ENCODE measurements at places on chromosomes 13 and 19.

- no peak for DNase-seq
Measured at GRCh38 chr19:53639471-53639870, 7.7 kb downstream of the DPRX start.

DNA sequence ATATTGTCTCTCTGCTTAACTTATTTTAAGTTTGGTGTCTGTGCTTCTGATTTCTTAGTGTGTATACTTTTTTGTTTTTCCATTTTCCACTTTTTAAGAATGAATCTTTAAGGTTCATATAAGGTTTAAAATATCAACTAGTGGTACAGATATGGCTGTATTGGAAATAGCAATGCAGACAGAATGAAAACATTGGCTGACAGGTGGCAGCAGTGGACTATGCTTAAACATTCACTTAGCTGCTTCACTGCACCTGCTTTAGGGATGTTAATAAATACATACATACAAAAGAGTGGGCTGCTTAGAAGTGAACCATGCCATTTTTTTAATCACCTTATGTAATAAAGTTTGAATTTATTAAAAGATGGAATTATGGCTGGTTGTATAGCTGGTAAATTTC is 27.3 kb downstream of the TM9SF2 start:
- DNase-seq = peak; percentile 5

DNA sequence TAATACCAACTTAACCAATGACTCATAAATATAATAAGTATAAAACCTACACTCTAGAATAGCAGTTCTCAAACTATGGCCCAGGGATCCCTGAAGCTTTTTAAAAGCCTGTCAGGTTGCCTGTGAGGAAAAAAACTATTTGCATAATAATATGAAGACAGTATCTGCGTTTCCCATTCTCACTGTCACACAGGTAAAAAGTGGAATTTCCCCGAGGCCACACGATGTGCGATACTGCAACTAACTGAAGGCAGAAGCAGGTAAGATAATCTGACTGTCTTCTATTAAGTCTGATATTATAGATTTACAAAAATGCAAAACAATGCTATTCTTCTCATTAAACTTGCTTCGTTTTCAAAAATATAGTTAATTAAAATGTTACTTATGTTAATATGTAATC is 52.5 kb upstream of the EEF1AKMT1 start:
- no peak for DNase-seq

DNA sequence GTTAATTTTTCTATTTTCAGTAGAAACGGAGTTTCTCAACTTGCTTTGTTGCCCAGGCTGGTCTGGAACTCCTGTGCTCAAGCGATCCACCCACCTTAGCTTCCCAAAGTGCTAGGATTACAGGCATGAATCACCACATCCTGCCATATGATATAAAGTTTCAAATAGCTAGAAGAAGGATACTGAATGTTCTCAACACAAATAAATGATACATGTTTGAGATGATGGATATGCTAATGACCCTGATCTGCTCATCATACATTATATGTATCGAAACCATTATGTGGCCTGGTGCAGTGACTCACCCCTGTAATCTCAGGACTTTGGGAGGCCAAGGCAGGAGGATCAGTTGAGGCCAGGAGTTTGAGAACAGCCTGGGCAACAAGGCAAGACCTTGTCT is 11.5 kb downstream of the CIB3 start:
- DNase-seq = no peak

DNA sequence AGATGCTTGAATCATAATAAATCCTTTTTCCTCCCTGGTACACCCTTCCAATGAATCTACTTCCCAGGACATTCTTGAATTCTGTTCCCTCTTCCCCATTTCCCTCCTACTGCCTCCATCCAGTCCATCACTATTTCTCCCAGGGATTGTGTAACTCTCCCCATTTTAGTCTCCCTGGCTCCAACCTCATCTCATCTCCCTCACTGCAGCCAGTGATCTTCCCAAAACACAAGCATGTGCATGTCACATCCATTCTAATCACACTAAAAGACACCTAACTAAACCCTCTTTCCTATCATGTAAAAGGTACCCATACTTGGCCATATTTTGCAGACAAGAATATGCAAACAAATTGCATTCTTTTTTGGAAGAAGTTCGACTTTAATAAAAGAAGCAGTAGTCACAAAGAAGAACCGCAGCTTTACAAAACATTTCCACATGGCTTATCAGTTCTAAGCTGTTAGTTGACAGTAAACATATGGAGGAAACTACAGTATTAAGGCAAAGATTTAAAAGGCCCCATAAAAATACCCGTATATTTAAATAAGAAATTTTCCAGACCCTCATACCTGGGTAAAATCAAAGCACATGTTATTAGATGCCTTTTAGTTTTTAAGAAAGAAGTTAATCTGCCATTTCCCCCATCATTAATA is 111.0 kb downstream of the KCTD12 start:
- DNase-seq = no peak

DNA sequence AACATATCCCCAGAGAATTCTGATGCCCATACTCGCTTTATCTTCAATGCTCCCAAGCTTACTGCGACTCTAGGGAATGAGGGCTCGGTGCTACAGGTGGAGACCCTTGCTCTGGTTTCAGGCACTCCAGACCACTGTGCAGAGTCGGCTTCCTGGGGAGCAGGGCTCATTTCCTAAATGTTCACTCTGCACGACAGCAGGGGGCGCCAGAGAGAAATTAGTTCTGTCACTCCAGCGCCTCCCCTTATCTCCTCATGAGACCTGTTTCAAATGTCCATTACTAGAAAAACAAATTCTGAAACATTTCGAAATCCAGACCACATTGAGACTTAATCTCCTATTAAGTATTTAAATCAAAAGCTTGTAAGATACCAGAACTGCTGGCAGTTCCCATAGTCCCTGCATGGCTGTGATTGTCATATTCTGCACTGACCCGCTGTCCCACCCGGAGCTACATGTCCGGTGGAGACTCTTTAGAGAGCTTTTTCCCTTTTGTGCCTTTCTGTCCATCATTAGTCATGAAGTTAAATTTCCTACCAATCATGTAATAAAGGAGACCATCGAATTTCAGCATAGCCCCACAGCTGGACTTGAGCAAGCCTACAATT is 22.4 kb downstream of the EPSTI1 start:
- DNase-seq = peak; percentile 45

DNA sequence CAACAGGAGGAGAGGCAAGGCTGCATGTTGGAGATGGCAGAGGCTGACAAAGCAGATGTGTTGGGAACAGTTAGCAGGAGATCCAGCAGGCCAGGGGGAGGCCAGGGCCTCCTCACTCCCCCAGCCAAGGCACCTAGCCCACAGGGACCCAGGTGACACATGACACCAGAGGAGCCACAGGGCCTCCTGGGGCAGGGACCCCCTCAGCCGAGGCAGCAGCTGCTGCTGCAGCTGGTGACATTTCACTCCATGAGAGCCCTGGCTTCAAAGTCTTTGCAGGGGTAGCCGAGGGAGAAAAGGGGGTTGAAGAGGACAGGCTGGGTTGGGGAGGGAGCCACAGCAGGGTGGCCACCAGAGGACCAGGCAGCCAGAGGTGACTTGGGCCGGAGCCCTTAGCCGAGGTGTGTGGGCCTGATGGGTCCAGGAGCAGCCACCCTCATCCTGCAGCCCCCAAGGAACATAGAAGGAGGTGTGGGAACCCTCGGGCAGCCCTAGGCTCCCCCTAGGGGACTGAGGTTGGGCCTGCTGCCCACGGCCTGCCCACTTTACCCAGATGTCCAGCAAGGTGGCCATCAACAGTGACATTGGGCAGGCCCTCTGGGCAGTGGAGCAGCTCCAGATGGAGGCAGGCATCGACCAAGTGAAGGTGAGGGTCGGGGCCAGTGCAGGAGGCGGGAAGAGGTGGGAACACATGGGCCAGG is at the start of gene GNG14:
GNG14 (plus strand) TSS at position 503 of the 701 bp plus-strand sequence; CDS start at position 554, 51 bp downstream.
- DNase-seq = no peak

- no peak for DNase-seq
Measured at GRCh38 chr13:100209857-100210825, 121.2 kb downstream of the PCCA start.

DNA sequence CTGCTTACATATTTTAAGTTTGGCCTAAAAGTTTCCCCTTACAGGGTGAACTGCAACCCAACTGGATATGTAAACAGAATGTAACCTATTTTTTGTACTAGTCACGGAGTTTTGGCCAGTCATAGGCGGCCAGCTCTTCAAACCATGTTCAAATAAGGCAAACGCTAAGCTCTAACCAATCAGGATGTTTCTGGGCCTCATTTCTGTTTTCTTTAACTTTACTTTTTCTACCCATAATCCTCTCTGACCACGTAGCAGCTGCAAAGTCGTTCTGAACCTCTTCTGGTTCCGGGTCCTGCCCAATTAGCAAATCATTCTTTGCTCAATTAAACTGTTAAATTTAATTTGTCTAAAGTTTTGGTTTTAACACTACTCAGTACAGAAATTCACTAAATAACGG is 8.2 kb upstream of the ZMYM2 start:
- no peak for DNase-seq

DNA sequence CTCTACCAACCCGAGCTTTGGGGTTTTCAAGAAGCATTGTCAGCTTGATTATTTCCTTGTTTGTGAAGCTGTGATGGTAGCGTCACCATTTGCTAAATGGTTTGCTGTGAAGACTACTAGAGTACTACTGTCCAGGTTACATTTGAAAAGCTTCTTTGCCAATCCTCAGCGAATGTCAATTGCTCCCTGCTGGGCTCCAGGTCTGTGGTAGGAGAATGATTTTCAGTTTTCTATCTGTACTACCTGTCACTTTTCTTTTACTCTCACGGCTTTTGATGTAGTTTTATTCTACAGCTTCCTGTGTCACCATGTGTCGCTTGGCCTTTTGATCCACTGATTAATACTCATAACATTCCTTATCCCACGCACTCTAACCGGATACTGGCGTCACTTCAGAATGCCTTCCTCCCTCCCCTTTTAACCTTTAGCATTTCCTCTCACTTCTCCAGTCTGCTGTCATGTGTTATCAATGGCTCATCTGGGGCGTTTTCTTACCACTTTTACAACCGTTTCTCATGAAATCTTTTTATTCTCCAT is 7.5 kb upstream of the GPR183 start:
- DNase-seq = no peak

- no peak for DNase-seq
Measured at GRCh38 chr13:80086304-80086721, 254.6 kb downstream of the SPRY2 start.

DNA sequence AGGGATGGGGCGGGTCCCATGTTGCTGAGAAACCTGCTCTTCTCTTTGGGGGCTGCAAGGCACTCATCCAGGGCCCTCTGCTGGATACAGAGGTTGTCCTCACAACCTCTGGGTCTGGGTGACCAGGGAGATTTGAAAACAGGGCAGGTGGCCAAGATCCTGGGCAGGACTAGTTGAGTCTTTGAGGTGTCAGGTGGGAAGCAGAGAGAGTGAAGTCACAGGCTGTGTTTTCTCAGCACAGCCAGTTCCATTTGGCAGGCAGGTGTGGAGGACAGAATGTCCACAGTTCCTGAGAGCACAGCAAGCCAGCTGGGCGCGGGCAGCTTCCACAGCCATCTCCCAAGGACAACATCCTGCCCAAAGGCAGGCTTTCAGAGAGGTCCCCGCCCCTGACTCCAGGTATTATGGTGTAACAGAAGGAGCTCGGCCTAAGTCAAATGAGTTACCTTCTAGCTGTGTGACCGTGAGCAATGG is 118.8 kb downstream of the NUFIP1 start:
- DNase-seq = no peak

DNA sequence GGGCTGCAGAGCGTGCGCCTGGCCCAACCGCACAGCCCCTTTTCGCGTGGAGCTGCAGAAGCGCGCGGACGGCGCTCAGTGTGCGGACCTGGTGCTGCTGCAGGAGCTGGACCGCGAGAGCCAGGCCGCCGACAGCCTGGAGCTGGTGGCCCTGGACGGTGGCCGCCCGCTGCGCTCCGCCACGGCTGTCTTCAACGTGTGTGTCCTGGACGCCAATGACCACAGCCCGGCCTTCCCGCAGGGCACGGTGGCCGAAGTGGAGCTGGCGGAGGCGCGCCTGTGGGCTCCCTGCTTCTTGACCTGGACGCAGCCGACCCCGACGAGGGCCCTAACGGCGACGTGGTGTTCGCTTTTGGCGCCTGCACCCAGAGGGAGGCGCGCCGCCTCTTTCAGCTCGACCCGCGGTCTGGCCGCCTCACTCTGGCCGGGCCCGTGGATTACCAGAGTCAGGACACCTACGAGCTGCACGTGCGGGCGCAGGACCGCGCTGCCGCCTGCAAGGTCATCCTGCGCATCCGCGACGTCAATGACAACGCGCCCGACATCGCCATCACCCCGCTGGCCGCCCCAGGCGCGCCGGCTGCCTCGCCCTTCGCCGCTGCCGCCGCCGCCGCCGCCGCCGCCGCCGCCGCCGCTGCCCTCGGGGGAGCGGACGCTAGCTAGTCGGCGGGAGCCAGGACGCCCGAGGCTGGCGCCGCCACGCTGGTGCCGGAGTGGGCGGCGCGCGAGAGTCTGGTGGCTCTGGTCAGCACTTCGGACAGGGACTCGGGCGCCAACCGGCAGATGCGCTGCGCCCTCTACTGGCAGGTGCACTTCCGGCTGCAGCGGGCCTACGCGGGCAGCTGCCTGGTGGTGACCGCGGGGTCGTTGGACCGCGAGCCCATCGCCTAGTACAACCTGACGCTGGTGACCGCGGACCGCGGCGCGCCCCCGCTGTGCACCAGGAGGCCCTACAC is 172.2 kb downstream of the OLFM4 start:
- peak; percentile 60 for DNase-seq

DNA sequence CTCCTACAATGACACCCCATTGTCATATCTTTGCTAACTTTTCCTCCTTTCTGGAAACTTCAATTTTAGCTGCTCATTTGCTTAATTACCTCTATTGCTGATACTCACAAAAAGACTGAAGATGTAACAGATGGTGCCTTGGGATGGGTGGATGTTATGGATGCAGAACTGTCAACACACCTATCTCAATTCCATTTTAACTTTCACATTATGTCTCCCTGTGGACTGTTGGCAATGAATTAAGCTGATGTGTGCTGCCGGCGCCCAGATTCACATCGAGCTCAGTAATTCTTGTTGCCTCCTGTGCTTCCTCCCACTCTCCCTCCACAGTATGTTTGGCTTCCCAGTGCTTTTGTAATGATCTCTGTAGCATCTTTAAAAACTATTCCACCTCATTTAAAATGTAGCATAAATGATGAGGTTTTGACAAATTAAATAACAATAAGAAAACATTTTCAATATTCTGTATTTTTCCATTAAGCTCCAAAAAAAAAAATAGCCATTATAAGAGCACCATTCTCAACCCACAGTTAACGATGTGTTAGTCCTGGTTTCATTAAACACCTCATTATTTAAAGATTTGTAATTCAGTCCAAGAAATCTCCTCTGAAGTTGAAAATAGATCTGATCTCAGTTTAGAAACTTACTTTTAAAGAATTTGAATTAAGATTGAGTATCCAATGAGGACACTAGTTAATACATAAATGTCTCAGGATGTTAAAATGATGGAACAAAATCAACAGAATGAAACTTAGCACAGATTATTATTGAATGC is 99.9 kb upstream of the FAM216B start:
- DNase-seq = no peak

GRCh38 chr13:77171451-77171850 is 144.5 kb upstream of the FBXL3 start:
- DNase-seq = no peak

GRCh38 chr19:38736036-38736412 is 8.2 kb downstream of the CAPN12 start:
- no peak for DNase-seq

- no peak for DNase-seq
Measured at GRCh38 chr13:29556742-29557141, 38.7 kb downstream of the SLC7A1 start.
